ENCODE measurements at places on chromosomes 3 and 15. TPM values are rescaled to one million over a fixed set of nuclear protein-coding genes. Genes with fewer than 3 reads are reported as not detected.
A peak's percentile ranks its signal among the peaks of the same experiment; 100 is the strongest.

The CLDN18 gene
- total RNA-seq: 497 TPM

- DNase-seq: peak; percentile 31
These were observed 300.8 kb downstream of the ZBTB20 start for GRCh38 chr3:114846252-114846651.

GRCh38 chr3:39067286-39067685 is 15.5 kb downstream of the WDR48 start:
- no peak for DNase-seq

DNA sequence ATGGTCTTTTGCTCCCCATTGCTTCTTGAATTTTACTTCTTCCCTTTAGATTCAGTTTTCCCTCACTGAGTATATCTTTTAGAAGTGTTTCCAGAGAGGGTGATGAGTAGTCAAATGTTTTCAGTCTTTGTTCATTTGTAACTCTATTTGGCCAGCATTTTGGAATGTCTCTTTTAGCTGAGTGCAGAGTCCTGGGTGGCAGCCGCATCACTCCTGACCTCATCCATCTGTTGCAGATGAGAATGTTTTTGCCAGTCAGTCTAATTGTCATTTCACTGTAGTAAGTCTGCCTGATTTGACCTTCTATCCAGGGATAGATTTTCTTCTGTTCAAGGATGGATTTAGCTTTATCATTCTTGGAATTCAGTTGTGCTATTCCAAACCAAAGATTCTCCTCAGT is 7.3 kb downstream of the SRPRB start:
- DNase-seq: no peak

Data from upper lobe of left lung (tissue), 6 donors.